Stimulated activated CD8-positive, alpha-beta memory T cell treated with anti-CD3 and anti-CD28 coated beads, Interleukin-4, amount 100 ng/mL, for 1 hour (primary cell): ENCODE measurements at places on chromosomes 7 and 10.

DNA sequence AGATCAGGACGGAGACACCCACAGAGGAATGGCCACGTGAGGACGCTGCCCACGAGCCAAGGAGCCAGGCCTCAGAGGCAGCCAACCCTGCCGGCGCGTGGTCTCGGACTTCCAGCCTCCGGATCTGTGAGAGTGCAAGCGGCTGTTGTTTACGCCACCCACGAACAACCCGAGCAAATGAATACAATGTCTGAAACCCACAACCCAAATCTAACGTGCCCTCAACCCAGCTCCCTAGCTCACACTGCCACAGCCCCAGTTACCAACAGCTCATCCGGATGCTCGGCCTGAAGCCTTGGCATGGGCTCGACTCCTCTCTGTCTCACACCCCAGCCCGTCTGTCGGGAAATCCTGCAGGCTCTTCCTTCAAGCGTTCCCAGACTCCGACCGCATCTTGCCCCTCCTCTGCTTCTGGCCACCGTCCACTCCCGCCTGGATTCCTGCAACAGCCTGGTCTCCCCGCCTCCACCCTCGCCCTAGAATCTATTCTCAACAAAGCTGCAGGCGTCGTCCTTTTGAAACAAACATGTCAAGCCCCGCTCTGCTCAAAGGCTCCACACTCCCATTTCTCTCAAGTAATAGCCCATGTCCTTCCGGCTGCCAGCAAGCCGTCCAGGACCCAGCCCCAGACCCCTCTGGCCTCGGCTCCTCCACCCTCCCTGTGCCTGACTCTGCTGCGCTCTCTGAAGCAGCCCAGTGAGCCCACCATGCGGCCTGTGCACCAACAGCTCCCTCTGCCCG lies 35.3 kb downstream of the STK32C start:
- DNase-seq: no peak

DNA sequence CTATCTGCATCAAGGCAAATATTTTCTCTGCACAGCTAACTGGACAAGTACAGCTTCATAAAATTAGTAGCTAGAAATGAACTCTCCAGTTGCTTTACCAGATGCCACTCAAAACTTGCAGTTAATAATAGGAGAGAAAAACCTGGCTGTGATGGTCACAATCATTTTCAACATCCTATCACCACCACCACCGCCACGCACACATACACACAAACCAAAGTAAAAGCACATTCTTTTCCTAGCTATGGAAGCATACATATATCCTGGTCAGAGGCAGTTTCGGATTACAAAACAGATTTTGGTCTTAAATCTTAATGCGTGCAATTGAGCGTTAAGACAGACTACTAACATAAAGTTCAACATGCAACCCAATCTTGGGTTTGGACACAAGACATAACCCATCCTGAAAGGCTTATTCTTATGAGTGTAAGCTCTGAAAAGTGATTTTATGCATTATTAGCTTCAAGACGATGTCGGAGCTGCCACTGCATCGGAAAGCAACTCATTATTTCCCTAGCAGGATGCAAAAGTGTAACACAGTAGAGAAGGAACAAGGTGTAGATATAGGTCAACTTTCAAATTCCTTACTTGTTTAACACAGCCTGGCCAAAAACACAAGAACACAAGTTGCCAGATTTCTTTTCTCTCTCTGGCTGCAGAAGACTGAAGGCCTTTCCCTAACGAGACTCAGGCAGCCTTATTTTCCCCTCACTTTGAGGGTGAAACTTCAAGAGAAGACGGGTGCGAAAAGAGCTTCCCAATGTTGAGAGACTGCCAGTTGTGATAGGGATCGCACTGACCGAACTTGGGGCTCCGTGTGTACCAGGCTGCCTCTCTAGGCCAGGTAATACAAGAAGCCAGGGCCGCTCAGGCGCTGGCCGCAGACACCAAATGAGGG lies 1.2 kb downstream of the CACUL1 start:
- DNase-seq: no peak

DNA sequence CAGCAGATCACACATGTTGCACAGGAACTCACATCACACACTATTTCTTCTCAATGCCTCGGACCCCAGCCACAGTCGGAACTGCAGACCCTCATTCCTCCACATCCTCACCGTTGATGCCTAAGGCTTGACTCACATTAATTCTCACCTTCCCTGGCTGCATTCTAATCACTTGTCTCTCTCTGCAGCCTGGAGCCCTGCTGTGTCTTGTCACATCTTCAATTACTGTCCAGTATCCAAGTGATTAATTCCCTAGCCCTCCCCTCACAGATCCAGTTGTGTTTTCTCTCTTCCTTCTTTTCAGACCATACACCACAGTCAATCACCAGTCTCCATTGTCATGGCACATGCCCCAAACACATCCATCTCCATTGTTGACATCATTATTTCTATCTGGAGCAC lies 592.4 kb upstream of the IGFBP3 start:
- no peak for DNase-seq

GRCh38 chr7:150957133-150958020 lies 20.7 kb downstream of the KCNH2 start:
- no peak for DNase-seq

GRCh38 chr7:70696201-70696754 lies 435.7 kb upstream of the GALNT17 start:
- DNase-seq: no peak

DNA sequence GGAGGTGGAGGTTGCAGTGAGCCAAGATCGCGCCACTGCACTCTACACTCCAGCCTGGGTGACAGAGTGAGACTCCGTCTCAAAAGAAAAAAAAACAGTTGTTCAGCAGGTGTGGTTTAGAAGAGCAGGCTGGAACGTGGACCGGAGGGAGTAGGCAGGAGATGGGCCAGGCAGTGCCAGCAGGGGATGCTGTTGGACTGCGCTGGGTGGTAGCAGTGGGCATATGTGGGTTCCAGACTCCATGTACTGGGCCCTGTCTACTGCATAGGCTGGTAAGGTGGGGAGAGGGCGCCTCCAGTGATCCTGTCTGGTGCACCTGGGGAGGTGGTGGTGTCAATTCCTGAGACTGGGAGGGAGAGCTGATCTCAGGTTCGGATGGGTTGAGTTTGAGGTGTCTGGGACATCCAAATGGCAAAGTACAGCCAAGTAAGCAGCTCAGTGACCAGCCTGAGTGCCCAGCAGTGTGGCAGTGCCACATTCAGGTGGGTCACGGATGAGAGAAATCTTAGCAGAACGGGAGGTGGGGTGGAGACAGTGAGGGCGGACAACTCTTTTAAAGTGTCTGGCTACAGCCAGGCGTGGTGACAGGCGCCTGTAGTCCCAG lies 25.9 kb downstream of the SFXN4 start:
- no peak for DNase-seq

- no peak for DNase-seq
Measured at GRCh38 chr7:5682551-5683279, 98.7 kb downstream of the RNF216 start.

DNA sequence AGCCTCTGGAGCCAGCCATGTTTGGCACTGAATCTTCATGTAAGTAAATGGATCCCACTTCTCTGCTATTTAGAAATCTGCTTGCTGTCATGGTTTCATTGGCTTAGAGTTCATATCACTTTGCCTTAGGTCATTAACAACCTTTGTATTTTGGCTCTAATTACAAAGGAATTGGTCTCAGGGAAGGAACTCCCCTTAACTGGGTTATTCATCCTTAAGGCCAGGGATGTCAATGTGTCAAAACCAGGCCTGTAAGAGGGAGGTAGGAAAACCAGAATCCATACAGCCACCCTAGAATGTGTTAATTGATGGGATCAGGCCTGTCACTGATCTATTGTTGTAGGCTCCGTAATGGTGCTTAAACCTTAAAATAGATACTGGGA lies 67.3 kb downstream of the ST7 start:
- no peak for DNase-seq

- no peak for DNase-seq
Measured at GRCh38 chr10:44881649-44882048, 29.5 kb upstream of the TMEM72 start.

DNA sequence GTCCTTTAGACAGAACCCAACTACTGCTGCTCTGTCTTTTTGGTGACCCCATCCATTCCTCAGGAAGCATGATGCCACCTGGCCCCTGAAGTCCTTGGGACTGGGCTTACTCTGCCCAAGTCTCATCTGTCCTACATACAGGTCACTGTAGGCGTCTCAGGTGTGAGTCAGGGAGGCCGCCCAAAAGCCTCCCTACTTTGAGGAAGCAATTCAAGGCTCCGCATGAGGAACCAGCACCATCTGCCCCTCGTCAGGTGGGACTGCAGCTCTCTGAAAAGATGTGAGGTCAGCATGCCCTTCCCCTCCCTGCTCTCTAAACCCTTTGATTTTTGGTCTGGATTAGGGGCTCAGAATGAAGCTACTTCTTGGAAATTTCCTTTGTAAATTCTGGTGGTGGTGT lies 354.8 kb downstream of the CXCL12 start:
- DNase-seq: no peak

DNA sequence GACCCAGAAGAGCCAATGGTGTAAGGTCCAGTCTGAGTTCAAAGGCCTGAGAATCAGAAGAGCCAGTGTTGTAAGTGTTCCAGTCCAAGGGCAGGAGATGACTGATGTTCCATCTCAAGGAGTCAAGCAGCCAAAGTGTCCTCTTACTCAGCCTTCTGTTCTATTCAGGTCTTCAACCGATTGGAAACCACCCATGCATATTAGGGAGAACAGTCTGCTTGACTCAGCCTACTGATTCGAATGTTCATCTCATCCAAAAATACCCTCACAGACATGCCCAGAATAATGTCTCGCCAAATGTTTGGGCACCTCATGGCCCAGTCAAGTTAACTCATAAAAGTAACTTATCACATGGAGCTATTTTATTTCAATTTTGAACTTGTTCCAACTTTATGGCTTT lies 2.9 kb upstream of the WDFY4 start:
- DNase-seq: no peak

DNA sequence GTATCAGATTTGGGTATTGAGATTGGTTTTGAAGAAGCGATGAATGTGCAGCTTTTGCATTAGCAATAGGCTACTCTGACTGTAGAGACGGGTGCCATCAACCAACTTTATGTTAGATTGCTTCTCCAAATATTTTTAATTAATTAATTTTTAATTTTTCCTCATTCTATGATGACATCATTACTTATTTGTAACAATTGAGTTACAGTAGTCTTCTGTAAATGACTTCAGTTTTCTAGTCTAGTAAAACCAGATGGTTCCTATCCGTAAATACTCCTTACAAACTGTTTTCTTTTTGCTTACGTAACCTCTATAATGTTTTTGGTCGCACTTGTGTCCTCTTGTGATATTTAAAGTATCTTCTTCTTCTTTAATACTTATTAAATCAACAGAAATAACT lies 118.1 kb downstream of the ZNF736 start:
- no peak for DNase-seq

DNA sequence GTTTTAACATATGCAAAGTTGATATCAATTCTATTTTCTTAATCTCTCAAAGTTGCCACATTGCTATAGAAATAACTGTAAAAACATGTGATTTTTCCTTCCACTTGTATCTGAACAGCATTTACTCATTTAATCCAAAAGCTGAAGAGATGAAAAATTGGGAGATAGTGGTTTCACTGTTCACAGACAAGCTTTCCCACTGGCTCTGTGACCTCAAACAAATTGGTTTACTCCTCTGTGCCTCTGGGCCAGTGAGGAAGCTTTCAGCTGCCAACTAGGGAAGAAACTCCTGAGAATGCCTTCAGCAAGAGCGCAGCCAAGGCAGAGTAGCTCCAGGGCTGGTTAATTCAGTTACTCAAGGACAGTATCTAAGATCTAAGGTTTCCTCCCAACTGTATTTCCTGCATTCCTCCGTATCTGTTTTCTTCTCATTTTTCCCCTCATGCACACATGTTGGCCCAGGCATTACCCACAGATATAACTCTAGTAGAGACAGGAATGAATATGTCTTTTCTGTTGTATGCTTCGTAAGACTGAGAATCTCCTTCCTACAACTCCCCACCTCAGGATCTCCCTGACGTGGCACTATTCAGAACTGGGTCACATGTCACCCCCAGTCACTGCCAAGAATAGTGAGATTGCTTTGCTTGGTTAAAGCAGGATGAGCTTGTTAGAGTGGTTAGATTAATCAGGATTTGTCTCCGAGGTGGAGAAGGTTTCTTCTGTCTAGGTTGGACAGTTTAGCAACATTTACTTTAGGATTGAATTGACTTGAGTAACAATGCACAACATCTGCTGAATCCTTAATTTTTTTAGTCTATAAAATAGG lies 315.7 kb downstream of the NRG3 start:
- DNase-seq: no peak

DNA sequence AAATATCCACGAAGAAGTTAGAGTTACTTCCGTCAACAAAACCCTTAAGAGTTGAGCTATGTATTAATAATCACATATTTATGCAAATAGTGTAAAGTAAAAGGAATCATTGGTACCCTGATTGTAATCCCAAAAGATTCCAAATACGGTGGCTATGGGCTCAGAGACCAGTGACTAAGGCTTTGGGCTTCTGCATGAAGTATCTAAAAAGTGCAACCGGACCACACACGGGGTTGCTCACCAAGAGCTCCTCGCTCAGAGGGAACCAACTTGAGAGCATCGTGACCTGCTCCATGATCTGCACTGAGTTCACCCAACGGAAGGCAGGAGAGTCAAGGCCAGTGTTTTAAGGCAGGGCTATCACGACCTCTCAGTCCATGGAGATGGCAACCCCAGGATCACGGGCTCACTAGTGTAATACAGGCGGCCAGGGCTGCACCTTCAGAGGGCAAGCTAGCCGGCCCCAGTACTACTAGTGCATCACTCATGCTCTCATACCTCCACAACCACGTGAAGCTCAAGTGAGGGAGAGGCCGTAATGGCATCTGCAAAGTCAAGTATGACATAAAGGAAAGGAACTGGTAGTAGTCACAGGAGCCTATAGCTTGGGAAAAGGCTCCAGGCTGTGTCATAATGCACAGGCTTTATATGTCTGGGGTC lies 77.1 kb upstream of the CAMK2B start:
- DNase-seq: no peak

DNA sequence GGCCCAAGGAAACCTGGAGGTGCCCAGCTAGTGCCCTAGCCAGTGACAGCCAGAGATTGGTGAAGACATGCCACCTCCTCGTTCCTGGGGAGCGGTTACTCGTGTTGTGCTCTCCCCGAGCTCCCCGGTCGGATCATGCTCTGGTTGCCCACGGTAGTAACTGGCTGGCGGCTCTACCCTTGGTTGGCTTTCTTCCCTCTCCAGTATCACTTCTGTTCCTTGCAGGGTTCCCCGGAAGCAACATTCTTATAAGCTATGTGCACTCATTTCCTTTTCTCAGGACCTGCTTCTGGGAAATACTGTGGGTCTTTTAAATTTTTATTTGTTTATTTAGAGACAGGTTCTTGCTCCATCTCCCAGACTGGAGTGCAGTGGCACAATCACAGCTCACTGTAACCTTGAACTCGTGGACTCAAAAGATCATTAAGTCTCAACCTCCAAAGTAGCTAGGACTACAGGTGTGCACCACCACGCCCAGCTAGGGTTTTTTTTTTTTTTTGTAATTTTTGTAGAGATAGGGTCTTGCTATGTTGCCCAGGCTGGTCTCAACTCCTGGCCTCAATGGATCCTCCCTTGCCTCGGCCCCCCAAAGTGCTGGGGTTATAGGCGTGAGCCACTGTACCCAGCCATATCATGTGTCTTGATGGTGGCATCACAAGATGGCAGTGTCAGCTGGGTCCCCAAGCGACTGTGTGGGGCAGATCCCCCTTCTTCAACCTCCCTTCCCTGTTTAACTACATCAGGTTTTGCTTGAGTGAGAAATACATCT lies 6.9 kb upstream of the CALHM1 start:
- no peak for DNase-seq

GRCh38 chr7:150668472-150668911 lies 17.0 kb upstream of the GIMAP2 start:
- DNase-seq: no peak

GRCh38 chr7:43083106-43083505 lies 29.3 kb upstream of the HECW1 start:
- DNase-seq: no peak
